AG09309 (cell line): ENCODE measurements at places on chromosomes 16 and 17.
A peak's percentile ranks its signal among the peaks of the same experiment; 100 is the strongest.

- no peak for DNase-seq
Observed at GRCh38 chr17:39360537-39360936, 40.9 kb downstream of the FBXL20 start.

DNA sequence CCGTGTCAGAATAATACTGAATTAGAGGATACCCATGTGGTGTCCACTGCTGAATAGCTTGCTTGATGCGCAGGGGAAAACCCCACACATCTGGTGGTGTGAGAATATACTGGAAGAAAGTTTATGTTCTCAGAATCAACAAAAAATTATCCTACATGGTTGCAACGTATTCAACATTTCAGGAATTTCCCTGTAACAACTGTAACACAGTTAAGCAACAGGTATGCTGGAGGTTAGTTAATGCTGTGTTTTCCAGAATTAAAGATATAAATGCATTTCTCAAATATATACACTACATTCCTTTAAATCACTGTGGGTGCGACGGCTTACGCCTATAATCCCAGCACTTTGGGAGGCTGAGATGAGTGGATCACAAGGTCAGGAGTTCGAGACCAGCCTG, 5.4 kb downstream of the CNOT1 start:
- no peak for DNase-seq

GRCh38 chr17:34413443-34414119, 50.5 kb upstream of the CCL1 start:
- no peak for DNase-seq

GRCh38 chr16:89197033-89197632, 3.2 kb downstream of the SLC22A31 start:
- DNase-seq, result no peak

DNA sequence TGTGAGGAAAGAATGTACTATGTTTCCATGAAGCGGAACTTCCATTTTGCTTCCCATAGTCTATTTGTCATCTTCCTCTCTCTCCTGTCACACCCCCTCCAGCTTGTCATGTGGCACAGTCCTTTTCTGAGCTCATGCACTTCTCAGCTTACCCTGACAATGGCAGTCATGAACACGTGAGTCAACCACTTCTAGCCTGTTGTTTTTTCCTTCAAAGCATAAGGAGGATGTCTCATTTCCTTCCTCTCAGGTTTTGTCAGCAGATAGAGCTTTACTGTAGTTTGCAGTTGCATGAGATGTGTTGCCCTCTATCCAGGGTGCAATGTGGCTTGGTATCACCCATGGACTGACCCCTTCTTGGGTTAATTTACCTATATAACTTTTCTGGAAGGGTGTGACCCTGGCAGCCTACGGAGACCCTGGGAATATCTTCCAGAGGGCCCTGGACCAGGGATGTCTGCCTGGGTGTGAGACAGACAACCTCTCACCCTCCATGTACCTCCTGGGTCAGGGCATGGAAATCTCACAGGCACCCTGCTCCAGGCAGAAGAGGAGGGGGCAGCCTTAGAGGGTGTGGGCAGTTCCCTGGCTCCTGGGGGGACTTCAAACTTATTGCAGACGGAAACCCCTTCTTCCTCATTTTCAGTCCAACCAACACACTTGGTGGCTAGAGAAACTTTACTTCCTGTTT, 4.0 kb upstream of the ZNF267 start:
- peak; percentile 50 for DNase-seq

DNA sequence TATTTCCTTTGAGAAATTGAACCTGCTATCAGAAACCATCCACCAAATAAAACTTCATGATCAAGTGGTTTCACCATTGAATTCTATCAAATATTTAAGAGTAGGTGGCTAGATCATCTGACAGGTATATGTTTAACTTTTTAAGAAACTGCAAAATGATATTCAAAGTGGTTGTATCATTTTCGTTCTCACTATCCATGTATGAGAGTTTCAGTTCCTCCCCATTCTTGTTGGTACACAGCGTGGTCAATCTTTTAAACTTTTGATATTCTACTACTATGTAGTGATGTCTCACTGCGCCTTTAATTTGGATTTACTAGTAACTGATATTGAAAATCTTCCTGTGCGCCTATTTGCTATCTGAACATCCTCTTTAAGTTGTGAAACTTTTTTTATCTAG, 163.7 kb downstream of the CYB561 start:
- DNase-seq, result no peak

- no peak for DNase-seq
Observed at GRCh38 chr17:43766413-43767052, 7.9 kb upstream of the SOST start.

GRCh38 chr16:71622088-71622487, 3.9 kb upstream of the MARVELD3 start:
- DNase-seq, result no peak

DNA sequence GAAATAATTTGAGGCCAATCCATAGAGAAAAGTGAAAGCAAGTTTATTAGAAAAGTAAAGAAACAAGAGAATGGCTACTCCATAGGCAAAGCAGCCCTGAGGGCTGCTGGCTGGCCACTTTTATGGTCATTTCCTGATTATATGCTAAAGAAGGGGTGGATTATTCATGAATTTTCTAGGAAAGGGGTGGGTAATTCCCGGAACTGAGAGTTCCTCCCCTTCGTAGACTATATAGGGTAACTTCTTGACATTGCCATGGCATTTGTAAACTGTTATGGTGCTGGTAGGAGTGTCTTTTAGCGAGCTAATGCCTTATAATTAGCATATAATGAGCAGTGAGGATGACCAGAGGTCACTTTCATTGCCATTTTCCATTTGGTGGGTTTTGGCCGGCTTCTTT, 4.4 kb downstream of the DHRS7B start:
- DNase-seq, result no peak

DNA sequence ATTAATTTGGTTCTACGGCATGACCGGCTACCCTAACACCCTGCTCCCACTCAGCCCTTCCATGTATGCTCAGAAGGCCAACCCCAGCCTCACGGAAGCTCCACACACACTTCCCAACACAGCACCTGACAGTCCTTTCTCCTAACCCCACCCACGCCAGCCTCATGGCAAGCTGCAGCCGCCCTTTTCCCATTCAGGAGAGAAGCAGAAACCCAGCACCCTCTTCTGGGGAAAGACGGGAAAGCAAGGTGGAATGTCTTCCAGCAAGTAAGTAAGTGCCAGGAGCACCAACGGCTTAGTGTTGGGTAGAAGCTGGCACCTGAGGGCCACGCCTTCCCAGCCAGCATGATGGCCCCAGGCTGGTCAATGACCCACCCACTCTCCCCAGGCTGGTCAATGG, 32.1 kb downstream of the ABR start:
- DNase-seq, result no peak

- no peak for DNase-seq
Observed at GRCh38 chr16:19130852-19131824, 17.4 kb downstream of the ITPRIPL2 start.
